Activated CD4-positive, alpha-beta T cell treated with anti-CD3 and anti-CD28 coated beads for 48 hours (primary cell): ENCODE measurements at places on chromosomes 6 and 20.

- DNase-seq = peak; percentile 79
These were observed 11.5 kb downstream of the NFKBIL1 start for GRCh38 chr6:31558631-31559500.

DNA sequence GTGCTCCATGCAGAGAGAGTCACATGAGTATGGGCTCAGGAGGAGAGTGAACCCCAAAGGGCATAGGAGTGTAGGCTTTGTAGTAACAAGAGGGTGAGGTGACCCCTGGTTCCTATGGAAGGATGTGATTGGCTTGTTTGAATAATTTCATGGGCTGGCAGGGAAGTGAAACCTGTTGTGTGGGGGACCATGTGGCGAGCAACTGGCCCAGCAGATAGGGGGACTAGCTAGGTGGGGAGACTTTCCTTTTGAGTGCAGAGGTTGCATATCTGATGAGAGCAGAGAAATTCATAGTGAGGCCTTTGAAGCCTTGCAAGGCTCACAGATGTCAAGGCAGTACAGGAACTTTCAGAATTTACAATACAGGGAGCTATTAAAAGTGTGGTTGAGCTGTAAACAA lies 247.9 kb upstream of the SLC35B3 start:
- no peak for DNase-seq

DNA sequence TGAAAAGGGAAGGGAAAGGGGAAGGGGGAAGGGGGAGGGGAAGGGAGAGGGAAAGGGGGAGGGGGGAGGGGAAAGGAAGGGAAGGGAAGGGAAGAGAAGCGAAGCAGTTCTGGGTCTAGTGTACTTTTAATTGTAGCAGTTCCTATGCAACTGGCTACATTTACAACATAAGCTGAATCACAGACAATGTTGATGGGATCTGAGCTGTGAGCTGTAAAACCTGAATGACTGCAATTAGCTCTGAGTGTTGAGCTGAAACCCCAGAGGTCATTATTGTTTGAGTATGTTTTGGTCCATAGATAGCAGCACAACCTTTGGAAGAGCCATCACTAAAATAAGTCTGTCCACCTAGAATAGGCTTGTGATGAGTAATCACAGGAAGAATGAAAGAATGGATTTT lies 7.2 kb upstream of the ABHD12 start:
- no peak for DNase-seq

DNA sequence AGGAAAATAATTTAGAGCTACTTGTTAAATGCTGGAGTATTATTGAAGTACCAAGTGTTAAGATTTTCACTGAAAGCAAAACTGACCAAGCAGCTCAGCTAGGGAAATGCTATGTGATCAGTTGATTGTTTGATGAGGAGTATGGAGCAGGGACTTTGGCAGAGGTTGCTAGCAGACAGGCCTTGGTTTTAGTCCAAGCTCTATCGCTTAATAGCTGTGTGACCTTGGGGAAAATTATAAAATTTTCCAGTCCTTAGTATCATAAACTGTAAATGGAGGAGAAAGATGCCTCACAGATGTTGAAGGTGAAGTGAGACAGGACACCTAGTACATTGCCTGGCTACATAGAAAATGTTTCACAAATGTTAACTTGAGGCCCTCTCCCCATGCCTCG lies 136.6 kb downstream of the MTHFD1L start:
- no peak for DNase-seq

GRCh38 chr6:8958894-8959511 lies 523.7 kb upstream of the SLC35B3 start:
- DNase-seq = no peak

DNA sequence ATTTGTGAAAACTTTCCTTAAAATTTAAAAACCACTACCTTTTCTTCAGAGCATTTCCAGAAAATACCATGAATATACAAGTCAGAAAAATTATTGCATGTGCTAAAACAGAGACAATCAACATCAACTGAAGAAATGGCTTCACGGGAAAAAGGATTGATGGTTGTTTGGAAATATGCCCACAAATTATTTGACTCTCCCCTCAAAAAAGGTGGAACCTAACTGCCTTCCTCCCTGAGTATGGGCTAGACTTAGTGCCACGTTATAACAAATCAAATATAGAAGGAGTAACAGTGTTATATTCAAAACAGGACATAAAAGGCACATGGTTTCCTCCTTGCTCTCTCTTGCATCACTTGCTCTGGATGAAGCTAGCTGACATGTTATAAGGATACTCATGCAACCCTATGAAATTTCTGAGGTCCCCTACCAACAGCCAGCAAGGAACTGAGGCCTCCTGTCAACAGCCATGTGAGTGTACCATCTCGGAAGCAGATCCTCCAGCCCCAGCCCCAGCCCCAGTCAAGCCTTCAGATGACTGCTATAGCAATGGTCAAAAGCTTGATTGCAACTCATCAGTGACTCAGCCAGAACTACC lies 8.4 kb downstream of the BTBD9 start:
- DNase-seq = no peak

DNA sequence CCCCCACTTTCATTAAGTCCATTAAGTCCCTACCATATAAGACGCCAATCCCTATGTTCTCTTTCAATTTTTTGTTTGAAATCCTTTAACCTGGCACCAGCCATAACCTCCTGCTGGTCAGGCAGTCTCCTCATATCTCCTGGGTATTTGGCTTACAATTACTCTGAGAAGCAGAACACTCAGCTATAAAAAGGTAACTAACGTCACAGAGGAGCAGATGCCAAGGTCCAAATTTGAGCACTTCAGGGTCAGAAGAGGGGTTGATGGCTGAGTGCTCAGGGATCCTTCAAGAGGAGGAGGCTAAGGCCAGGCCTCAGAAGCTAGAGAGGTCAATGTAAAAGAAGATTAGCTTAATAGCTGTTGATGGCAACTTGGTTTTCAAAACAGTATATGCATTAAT lies 22.3 kb upstream of the RCAN2 start:
- no peak for DNase-seq
